ENCODE measurements at places on chromosomes 11 and 22.

DNA sequence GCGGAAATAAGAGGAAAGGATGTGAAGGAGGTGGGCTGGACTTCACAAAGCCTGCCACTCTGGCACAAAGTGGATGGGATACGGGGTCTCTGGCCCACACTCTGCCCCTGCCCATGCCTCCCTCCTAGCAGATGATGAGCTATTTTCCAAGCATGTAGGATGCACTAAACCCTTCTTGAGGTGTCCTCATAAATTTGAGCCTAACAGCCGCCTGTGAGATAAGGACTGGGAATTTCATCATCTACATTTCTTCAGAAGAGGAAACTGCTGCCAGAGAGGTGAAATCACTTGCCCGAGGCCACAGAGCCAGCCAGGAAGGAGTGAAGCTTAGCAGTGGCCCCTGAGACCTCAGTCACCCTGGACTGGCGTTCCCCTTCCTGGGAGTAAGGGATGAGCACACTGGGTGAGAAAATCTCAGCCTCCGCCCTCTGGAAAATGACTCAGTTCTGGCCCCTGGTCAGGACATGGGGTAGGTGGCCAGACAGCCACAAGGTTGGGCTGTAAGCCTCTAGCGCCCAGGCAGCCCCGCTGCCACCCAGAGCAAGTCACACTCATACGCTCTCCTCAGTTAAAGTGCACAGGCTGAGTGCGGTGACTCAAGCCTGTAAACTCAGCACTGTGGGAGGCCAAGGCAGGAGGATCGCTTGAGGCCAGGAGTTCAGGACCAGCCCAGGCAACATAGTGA, 27.9 kb downstream of the MB start:
- no peak for DNase-seq

- no peak for DNase-seq
Observed at GRCh38 chr11:64078905-64079304, 43.2 kb downstream of the FLRT1 start.

GRCh38 chr11:64324692-64325469, 7.0 kb downstream of the PRDX5 start:
- no peak for DNase-seq

DNA sequence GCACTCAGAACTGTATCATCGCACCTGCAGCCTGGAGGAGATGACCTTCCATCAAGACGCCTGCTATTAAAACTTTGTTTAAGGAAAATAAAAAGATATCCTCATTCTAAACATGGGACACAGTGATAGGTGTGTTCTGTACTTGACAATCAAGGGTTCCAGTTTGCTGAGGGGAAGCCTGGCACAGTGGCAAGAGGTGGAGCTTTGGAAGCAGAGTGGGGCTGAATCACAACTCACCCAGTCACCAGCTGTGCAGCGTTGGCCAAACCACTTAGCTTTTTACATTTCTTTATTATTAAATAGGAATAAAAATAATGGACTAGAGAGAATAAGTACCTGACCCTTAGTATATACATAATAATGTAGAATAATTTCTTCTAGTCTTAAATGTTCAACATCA, 220.7 kb downstream of the TENM4 start:
- DNase-seq = no peak

DNA sequence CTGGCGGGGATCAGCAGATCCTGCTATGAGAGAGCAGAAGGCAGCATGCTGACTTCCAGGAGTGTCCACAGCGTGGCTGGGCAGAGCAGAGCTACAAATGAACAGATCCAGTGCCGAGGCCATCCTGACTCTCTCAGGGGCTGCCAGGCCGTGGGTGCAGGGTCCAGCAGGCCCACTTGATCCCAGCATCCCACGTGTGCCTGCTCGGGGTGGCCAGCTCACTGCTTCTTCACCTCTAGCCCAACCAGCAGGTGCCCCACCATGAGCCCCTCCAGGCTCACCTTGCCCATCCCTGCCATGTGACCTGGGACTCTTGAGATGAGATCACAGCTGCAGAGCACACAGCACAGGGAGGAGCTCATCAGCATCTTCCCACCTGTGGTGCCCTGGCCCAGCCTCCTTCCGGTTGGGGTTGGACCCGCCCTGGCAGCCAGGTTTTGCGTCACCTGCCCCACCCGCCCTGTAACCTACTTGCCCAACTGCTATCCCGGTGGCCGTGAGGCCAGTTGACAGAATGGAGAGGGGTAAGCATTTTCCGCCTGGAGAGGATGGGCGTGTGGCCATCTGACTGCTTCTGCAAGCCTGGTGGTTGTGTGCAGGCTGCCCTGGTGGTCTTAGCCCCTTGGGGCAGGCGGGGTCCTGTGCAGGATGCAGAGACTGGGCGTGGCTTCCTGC, 11.0 kb downstream of the TANGO2 start:
- no peak for DNase-seq

GRCh38 chr11:111097191-111097590, 148.3 kb upstream of the POU2AF2 start:
- DNase-seq = no peak

- no peak for DNase-seq
Observed at GRCh38 chr11:76638270-76639197, 32.0 kb downstream of the LRRC32 start.

- no peak for DNase-seq
Observed at GRCh38 chr22:41801886-41802285, 1.4 kb downstream of the CCDC134 start.

DNA sequence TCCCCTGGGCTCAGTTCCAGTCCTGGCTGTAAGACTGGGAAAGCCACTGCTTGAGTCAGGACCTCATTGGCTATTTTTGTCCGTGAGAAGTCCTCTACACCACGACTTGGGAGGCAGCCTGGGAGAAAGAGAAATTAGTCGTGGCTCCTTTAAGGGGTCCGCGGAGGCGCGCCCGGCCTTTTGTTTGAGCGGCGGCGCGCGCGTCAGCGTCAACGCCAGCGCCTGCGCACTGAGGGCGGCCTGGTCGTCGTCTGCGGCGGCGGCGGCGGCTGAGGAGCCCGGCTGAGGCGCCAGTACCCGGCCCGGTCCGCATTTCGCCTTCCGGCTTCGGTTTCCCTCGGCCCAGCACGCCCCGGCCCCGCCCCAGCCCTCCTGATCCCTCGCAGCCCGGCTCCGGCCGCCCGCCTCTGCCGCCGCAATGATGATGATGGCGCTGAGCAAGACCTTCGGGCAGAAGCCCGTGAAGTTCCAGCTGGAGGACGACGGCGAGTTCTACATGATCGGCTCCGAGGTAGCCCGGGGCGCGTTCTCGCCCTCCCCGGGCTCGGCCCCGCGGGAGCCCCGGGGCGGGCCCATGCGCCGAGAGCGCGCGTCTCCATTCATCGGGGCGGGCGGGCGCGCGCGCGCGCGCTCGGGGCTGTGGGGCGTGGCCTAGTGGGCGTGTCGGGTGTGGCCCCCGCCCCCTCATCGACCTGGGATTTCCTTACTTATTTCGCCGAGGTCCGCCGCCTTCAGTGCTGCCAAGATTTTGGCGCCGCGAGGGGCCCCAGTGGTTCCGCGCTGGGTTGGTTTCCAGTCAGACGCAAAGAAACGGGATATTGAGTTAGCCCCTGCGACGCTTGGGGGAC, at the start of gene SMARCB1:
Gene SMARCB1 (plus strand): TSS at position 215 of the 848 bp plus-strand sequence. CDS start 204 bp downstream, at position 419.
- DNase-seq = peak; percentile 85

- peak; percentile 26 for DNase-seq
Observed at GRCh38 chr11:62726156-62726914, 922 bp downstream of the HNRNPUL2 start.

DNA sequence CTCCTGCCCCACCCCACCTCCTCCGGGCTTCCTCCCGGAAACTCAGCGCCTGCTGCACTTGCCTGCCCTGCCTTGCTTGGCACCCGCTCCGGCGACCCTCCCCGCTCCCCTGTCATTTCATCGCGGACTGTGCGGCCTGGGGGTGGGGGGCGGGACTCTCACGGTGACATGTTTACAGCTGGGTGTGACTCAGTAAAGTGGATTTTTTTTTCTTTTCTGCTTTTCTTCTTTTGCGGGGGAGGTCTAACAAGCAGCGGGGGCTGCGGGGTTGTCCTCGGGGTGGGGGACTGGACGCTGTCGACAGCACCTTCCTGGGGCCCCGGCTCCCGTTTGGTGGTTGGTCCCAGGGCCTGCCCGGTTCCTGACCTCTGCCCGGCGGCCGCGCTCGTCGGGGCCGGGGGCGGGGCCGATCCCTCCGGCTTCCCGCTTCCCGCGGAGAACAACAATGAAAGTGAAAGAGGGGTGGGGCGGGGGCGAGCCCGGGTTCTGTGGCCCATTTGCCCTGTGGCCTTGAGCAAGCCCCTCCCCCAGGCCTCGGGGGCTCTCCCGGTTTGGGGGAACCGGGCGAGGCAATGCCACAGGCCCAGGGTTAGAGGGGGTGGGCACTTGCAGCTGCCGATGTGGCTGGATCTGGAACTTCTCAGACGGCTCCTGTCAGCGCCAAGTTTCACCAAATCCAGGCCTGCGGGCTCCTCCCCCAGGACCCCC, 975 bp upstream of the MDK start:
- no peak for DNase-seq

DNA sequence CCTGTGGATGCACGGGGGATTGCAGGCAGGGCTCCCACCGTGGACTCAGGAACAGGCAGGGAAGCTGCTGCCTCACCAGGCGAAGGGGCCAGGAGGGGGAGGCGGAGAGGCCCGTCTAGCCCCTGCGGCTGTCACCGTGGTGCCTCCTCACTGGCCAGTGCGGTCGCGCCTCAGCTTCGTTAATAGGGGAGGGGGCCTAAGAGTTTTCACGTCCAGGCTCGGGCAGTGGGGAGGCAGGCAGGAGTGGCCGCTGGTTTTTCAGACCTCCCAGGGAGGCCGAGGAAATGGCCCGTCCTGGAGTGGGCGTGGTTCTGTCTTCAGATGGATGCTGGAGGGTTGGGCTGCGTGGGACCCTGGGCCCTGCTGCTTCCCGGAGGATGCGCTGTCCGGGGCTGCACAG, 91.1 kb upstream of the B3GAT1 start:
- DNase-seq = no peak

DNA sequence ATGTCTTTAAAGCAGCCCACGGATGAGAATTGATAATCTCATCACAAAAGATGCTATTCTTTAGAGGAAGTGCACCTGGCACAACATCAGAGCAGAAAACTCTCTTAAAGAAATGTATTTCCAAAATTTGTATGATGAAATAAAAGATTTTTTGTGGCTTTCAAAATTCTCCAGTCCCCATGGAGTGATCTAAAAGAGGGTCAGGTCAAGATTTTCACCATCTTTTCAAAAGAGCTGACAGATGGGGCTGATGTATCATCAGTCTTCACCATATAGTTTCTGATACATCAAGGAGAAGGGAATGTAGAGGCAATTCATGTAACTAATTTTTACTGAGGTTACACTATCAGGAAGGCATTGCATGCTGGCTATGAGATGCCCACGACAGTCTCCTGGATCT, 11.7 kb downstream of the ME3 start:
- no peak for DNase-seq

DNA sequence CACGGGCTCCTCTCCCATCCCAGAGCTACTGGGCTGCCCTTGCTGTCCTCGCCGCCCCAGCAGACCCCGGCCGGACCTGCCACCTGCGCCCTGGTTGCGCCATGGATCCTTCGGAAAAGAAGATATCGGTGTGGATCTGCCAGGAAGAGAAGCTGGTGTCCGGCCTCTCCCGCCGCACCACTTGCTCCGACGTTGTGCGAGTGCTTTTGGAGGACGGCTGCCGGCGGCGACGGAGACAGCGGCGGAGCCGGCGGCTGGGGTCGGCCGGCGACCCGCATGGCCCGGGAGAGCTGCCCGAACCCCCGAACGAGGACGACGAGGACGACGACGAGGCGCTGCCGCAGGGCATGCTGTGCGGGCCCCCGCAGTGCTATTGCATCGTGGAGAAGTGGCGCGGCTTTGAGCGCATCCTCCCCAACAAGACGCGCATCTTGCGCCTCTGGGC, 382 bp downstream of the RASSF10 start:
- no peak for DNase-seq

DNA sequence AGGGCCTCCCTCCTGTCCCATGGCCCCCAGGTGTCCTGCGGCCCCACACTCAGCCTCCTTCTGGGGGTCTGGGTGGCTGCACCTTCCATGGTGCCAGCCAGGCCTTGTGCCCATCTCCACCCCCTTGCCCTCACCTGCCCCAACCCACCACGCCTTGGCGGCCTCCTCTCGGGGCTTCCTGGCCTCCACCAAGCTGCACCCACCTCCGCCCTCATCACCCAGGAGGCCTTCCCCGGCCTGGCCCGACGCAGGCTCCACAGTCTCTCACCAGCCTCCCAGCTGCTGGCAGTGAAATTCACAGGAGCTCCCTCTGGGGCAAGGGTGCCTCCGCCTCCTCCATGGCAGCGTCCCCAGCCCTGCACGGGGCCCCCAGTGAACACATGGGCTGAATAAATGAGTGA, 35.9 kb upstream of the WNT7B start:
- DNase-seq = no peak

- no peak for DNase-seq
Observed at GRCh38 chr11:117883063-117883462, 6.6 kb upstream of the FXYD6 start.

- DNase-seq = no peak
Observed at GRCh38 chr22:32132783-32133182, 26.3 kb downstream of the C22orf42 start.

GRCh38 chr22:38221908-38222796, 20.4 kb downstream of the MAFF start:
- no peak for DNase-seq

DNA sequence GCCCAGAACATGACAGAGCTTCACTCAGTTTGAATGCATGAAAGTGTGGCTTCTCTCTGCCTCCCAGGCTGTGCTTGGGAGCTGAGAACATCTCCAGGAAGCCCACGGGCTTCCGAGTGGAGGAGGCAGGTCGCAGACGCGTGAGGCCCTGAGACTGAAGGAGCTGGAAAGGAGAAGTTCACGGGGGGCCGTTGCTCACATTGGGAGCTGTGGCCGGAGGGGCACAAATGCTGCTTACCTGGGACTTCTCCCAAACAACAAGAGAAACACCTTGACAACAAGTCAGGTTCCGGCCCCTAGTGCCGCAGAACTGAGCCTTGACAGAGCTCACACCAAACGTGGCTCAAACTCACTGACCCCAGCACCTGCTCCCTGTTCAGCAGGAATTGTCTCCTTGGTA, 207.0 kb downstream of the BRD1 start:
- DNase-seq = no peak

GRCh38 chr11:122108192-122108799, 7.7 kb downstream of the BLID start:
- peak; percentile 68 for DNase-seq

DNA sequence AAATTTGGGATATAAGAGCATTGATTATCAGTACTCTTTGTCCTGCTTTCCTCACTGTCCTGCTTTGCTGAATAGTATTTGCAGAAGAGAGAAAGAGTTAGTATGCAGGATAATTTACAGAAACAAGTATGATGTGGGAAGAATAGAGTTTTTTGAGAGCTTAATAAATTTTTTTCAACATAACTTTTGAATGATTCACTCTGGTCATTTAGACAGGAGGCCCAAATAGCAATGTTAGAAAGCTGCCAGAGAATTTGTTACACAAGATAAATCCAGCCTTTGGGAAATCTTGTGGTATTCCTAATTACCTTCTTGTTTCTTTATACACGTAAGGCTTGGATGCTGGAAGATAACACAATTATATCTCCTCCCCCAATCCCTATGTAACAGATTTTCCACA, 484.6 kb downstream of the CNTN5 start:
- DNase-seq = no peak

Measured in putamen (tissue), 1 donor.